ENCODE measurements at places on chromosomes 16 and 17. TPM values are rescaled to one million over a fixed set of nuclear protein-coding genes. Genes with fewer than 3 reads are reported as not detected.

KRT27 gene
- total RNA-seq, result not detected

MYH1 gene
- 0.14 TPM for total RNA-seq

SLC5A11 gene
- not detected for total RNA-seq

GPR142 gene
- total RNA-seq, result 0.14 TPM

SLFN14 gene
- total RNA-seq, result not detected

DNAI2 gene
- not detected for total RNA-seq

COIL gene
- total RNA-seq, result 9.4 TPM

Measured in posterior vena cava (tissue), 2 donors.